Right cardiac atrium (tissue), 5 donors: ENCODE measurements at places on chromosomes 12 and 14. TPM values are rescaled to one million over a fixed set of nuclear protein-coding genes. Genes with fewer than 3 reads are reported as not detected.

DNA sequence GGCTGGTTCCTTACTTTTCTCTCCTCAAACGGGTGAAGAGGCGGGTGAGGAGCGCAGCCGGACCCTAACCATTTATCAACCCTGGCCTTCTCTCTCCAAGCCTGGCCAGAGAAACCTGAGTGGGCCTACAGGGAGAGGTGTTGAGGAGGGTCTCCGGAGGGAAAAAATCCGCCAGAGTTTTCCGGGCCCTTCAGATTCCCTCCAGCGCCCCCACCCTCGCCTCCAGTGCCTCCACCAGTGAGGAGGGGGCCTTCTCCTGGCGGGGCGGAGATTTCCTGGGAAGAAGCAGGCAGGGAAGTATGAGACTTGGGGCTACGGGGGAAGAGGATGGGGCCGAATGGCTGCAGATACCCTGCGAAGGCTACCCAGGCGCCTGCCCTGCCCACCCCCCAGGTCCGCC lies 1.4 kb upstream of the HOXC5 start:
- no peak for DNase-seq

DNA sequence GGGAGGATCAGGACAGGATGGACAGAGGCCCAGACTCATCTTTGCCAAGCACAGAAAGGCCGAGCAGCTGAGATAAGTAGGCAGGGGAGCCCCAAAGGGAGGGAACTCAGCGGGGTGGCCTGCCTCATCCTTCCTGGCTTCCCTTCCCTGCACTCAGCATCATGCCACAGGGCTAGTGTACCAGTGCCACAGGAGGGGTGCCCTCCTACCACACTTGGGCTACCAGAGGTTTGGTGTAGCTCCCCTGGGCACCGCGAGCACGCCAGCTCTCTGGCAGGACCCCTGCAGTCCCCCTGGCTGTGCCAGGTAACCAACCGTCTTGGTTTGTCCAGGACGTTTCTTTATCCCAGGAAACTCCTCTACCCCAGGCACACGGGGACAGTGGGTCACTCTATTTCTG lies 123.5 kb downstream of the ESRRB start:
- no peak for DNase-seq

DNA sequence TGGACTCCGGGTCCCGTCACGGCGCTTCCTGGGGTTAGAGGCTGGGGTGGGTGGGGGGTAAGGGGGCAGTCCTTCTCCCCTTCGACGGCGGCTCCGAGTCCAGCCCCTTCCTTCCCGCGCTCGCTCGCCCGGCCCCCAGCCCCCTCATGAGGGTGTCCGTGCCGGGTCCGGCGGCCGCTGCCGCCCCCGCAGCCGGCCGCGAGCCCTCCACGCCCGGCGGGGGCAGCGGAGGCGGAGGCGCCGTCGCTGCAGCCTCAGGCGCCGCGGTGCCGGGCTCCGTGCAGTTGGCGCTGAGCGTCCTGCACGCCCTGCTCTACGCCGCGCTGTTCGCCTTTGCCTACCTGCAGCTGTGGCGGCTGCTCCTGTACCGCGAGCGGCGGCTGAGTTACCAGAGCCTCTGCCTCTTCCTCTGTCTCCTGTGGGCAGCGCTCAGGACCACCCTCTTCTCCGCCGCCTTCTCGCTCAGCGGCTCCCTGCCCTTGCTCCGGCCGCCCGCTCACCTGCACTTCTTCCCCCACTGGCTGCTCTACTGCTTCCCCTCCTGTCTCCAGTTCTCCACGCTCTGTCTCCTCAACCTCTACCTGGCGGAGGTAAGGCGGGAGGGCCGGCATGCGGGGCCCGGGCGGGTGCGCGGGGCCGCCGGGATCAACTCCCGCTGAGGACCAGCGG lies 500 bp downstream of the GPR137C start:
- peak; percentile 66 for DNase-seq

DNA sequence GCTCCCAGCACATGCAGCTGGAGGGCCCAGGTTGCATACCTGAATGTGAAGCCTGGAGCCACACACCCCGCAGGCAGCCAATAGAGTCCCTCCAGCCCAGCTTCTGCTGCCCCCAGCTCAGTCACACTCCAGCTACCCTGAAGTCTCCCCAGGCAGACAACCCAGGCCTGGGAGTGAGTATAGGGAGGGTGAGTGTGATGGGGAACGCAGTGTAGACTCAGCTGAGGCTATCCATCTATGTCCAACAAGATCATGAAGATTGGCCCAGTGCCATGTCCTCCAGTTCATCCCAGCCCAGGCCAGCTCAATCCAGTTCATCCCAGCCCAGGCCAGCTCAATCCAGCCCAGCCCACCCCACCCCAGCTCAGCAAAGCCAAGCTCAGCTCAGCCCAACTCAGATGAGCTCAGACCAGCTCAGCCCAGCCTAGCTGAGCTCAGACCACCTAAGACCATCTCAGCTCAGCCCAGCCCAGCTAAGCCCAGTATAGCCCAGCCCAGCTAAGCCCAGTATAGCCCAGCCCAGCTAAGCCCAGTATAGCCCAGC lies 330.4 kb downstream of the TMEM121 start:
- DNase-seq = no peak

Gene TECPR2
- total RNA-seq = 15.7 TPM

Gene NR4A1
- total RNA-seq = 238 TPM

DNA sequence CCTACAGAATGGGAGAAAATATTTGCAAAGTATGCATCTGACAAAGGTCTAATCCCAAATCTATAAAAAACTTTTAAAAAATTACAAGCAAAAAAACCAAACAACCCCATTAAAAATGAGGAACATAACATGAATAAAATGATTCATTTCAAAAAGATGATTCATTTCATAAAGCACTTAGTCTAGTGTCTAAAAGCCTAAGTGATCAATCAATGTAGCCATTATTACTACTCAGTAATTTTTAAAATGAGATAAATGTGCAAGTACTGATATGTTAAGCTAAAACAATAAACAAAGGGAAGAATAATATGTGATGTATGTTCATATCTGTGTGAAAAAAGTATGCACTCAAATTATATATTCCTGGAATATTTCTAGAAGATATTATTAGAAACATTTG lies 119.1 kb upstream of the GARIN6 start:
- DNase-seq = no peak

- DNase-seq = no peak
Measured at GRCh38 chr12:111173836-111174235, 195.1 kb downstream of the PHETA1 start.

Gene WASHC3
- total RNA-seq = 38.0 TPM

Gene SIRT4
- total RNA-seq = 6.9 TPM

DNA sequence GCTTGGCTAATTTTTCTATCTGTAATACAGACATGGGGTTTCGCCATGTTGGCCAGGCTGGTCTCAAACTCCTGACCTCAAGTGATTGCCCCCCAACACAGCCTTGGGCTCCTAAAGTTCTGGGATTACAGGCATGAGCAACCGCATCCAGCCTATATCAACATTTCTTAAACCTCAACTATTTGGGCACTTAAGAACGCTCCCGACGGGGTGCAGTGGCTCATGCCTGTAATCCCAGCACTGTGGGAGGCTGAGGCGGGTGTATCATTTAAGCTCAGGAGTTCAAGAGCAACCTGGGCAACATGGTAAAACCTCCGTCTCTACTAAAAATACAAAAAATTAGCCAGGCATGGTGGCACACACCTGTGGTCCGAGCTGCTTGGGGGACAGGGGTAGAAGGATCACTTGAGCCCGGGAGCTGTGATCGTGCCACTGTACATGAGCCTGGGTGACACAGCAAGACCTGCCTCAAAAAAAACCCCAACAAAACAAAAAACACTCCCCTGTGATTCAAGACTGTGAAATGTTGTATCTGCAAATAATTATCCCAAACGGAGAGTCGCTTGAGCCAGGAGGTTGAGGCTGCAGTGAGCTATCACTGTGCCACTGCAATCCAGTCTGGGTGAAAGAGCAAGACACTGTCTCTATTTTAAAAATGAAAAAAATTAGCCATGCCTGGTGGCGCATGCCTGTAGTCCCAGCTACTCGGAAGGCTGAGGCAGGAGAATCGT lies 21.5 kb downstream of the PPTC7 start:
- no peak for DNase-seq

GRCh38 chr14:72753879-72754400 lies 140.0 kb downstream of the DPF3 start:
- no peak for DNase-seq

DNA sequence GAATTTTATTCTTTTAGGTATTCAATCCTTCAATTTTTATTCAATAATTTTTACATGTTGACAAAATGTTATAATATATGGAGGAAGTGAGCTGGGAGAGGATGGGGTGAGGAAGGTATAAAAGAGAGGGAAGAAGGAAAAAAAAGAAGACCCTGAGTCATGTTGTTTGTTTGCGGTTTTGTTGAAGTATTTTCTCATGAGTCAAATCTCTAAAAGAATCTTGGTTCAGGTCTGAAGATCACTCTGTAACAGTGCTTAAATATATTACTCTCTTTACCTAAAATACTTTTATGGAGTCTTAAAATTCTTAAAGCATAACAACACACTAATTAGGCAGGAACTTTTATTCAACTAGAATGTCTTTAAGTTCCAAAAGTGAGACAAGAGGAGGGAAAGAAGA lies 489.6 kb upstream of the GARIN6 start:
- no peak for DNase-seq

DNA sequence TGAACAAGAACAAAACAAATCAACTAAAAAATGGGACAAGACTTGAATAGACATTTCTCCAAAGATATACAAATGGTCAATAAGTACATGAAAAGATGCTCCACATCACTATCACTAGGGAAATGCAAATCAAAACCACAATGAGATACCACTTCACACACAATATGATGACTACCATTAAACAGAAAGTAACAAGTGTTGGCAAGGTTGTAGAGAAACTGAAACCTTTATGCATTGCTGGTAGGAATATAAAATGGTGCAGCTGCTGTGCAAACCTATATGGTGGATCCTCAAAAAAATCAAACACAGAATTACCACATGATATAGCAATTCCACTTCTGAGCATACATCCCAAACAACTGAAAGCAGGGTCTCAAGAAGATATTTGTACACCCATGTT lies 5.2 kb downstream of the SMAGP start:
- no peak for DNase-seq

DNA sequence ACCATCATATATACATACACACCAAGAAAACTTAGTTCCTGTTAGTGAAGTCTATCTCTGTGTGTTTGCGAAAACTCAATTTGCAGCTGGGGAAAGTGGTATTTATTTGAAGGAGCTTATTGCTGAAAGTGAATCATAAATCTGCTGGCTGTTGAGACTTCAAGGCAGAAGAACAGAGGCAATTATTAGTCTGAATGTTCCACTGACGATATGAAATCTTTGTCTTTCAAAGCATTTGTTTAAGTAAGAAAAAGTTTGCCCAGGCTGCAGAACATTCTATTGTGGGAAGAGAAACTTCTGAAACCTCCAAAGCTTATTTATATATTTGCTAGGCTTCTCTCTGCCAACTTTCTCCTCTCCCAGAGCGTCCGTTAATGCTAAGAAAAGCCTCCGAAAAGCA lies 255.7 kb upstream of the TMPO start:
- DNase-seq = no peak

DNA sequence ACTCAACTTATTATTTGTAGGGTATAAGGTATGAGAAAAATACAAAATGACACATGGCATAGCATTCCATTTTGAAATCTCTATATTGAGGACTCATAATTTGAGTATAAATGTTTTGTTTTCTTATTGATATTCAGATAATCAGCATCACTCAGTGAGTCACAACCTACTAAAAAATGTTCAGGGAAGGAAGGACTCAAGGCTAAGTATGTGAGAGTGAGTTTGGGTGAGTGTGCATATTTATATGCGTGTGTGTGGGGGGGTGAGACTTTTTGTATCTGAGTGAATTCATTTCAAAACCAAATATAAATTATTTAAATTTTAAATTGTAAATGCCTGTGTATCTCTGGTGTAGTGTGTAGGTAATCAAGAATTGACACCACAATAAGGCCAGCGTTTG lies 87.8 kb upstream of the PRKD1 start:
- no peak for DNase-seq

Gene SYNE3
- 18.0 TPM for total RNA-seq

DNA sequence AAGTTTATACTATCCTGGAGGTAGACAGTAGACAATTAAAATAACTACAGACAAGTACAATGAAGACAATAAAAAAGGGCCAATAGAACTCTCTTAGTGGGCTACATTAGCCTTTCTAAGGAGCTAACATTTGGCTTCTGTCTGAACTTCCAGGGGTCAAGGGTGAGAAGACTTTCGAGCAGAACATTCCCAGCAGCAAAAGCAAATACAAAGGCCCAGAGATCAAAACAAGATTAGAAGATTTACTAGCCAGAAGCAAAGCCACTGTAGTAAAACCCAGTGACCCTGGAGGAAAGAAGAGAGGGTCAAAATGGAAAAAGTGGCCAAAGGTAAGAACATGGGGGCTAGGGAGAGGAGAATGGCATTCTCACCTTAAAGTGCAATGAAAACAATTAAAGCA lies 63.2 kb downstream of the ATP2B1 start:
- DNase-seq = no peak

DNA sequence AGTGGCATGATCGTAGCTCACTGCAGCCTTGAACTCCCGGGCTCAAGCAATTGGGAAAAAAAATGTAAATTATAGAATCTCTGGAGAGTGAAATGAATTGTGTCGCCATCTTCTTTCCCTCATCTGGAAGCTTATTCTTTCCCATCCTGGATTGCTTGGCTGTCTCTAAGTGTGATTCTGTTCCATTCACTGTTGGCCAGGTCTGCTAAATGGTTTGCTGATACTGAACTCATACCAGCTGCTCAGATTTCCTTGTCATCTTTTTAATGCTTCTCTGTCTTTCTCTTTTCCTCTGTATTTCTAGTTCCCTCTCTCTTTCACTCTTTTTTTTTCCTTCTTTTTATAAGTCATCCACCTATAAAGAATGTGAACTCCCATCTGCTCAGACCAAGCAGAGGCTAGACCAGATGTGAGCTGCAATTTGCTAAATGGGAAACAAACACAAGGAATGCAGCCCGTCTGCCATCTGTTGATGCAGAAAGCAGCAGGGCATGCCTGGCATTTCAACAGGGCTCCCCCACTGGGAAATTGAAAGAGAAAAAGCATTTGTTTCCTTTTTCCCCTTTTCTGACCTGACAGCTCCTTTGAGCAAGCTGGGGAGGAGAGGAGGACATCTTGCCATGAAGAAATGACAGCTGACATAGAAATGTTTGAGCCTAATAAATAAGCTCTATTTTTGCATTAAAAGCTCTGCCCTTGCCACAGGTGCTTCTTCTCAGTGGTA lies 1823.6 kb upstream of the FLRT2 start:
- no peak for DNase-seq

Gene SIX4
- total RNA-seq = 4.1 TPM
